Hematopoietic multipotent progenitor cell treated with erythropoietin and hydrocortisone succinate and interleukin-3 and kit ligand, for 15 days (in vitro differentiated cells): ENCODE measurements at places on chromosomes 7 and 10.

GRCh38 chr10:15168291-15168785, at the start of gene NMT2:
Gene NMT2 (minus strand): TSS chr10:15168693. CDS start chr10:15168612, 81 bp downstream.
- no peak for DNase-seq

GRCh38 chr7:141906285-141906684, 9.9 kb upstream of the OR9A4 start:
- DNase-seq = no peak

GRCh38 chr7:46440186-46440585, 519.1 kb upstream of the IGFBP3 start:
- DNase-seq = no peak

- no peak for DNase-seq
These were observed 57.3 kb downstream of the ZNF438 start for GRCh38 chr10:30974355-30974754.

- DNase-seq = peak; percentile 4
These were observed 509 bp downstream of the AHR start for GRCh38 chr7:17298840-17299482.

- DNase-seq = no peak
These were observed 22.5 kb upstream of the C10orf53 start for GRCh38 chr10:49656845-49657493.

GRCh38 chr7:93092757-93093370, 24.9 kb downstream of the SAMD9 start:
- DNase-seq = peak; percentile 48

DNA sequence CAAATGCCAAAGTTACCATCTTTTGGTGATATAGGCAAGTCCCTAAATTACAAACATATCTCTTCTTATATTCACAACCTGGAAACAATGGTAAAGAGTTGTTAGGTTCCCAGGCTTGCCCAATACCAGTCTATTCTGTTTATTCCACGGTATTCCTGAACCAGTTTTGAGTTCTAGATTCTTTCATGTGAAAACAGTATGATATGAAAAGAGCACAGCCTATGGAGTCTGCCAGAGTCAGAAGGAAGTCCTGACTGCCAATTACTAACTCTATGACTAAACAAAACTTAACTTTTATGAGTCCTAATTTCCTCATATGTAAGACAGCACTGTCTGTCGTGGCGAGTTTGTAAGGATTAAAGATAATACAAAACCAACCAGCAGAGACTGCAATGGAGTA, 5.6 kb downstream of the ABI1 start:
- DNase-seq = no peak

DNA sequence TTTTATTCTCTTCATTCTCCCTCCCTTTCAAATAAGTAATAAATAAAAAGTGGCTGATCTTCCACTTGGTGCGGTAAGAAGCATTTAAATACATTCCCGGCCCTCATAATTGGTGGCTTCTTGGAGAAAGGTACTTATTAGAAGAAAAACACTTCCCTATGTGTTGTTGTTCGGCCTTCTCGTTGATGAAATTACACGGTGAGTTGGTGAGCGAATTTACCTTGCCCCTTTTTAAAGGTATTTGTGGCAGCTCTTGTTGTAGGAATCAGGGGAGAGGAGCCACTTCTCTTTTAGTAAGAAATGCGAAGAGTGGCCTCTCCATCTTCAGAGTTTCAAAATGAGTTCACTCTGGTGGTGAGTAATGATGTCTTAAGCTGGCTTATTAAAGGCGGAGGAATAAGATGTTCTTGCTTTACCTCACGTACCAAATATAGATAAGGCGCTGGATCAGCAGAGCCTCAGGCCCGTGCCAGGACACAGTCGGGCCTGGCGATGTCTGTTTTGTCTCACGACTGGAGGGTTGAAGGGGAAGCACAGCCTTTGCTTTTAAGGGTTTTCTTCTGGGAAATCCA, 135.9 kb downstream of the CUX1 start:
- no peak for DNase-seq

- no peak for DNase-seq
These were observed 25.2 kb upstream of the GNAT3 start for GRCh38 chr7:80537091-80537490.

DNA sequence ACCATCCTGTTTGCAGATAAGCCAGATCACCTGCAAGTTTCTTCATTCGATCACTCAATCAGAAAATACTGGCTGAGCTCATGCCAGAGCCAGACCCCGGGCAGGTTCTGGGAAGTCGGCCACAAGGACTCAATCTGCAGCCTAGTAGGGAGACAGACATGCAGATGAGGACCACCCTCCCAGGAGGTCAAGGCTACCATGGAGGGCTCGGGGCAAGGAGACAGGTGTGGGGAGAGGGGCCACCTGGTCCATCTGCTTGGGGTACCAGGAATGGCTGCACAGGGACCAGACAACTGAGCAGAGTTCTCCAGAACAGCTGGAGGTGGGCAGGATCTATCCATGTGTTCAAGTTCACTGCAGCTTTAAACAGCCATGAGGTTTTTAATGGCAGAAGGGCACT, 16.8 kb upstream of the CPXM2 start:
- no peak for DNase-seq

DNA sequence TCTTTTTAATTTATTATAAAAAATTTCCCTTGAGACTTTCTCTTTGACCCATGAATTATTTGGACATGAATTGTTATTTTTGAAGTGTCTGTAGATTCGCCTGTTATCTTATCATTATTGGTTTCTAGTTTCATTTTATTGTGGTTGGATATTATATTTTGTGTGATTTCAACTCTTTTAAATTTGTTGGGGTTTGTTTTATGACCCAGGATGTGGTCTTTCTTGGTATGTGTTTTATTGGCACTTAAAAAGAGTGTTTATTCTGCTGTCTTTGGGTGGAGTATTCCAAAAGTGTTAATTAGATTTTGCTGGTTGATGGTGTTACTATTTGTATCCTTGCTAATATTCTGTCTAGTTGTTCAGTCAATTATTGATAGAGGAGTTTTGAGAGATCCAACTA, 50.5 kb upstream of the GPR141 start:
- no peak for DNase-seq

DNA sequence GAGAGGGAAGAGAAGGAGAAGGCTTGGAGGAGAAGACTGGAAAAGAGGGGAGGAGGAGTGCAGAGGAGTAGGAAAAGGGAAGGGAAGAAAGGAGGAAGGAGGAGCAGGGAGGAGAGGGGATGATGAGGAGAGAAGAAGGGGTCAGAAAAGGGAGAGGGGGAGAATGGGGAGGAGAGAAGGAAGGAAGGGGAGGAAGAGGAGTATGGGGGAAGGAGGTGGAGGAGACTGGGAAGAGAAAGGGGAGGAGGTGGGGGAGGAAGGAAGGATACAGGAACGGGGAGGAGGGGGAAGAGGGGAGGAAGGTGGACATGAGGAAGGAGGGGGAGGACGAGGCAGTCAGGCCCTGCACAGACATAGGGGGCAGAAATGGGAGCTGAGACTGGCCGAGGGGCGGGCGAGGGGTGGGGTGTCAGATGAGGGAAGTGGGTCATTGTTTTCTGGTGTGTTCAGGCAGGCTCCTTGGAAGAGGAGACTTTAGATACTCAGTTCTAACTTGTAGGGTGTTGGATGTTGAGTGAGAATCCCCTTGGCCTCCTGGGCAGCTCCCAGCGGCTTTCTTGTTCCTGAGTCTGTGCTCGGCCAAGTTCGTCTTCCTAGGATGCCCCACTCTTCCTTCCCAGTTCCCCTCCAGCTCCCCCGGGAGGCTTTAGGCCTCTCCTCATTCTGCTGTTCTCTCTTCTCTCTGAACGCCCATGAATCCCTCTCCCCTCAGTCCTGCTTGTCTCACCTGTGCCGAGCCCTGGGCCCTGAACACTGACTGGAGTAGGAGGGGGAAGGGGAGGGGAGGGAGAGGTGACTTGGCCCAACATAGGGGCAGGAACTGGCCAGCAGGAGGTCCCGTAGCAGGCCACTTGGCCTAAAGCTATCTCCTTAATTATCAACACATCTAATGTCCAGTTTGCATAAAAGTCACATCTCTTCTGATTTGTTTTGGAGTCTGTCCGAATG, 12.8 kb upstream of the CRHR2 start:
- DNase-seq = no peak

- peak; percentile 41 for DNase-seq
These were observed 3.0 kb upstream of the BTBD16 start for GRCh38 chr10:122267849-122268737.

DNA sequence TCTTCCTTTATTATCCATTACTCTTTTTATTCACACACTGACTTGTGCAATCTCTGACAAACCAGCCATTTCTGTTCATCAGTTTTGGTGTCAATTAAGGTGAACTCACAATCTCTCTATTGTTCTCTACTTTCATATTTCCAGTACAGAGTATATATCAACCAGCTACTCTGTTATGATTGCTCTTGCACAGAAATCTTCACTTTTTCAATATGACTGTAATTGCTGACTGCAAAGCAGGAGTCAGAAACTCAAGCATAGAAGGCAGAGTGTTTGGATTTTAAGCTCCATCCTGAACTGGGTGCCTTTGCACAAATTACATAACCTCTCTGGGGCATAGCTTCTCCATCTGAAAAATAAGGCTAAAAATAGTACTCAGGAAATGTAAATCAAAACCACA, 1042.0 kb downstream of the GRM8 start:
- DNase-seq = no peak

- no peak for DNase-seq
These were observed 4.6 kb downstream of the REPIN1 start for GRCh38 chr7:150373049-150373801.
